Activated naive CD4-positive, alpha-beta T cell (primary cell): ENCODE measurements at places on chromosomes 7 and 10.

GRCh38 chr10:110840225-110840922 is 31.4 kb upstream of the PDCD4 start:
- no peak for DNase-seq

DNA sequence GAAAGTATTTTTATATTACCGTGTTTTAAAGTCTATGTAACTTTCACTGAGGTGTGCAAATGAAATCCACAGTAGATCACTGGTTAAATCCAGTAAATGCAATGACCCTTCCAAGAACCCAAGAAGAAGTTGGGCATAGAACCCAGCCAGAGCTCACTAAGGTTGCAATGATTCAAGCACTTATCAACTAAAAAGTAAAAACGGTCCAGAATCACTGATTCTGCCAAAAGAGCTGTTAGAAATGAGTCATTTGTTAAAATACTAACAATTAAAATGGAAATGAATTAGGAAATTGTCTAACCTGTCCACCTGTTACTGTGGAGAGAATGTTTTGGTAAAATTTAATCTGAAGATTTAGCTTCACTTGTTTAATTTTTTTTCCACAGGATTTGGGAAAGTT is 74.4 kb downstream of the ANK3 start:
- DNase-seq: no peak

DNA sequence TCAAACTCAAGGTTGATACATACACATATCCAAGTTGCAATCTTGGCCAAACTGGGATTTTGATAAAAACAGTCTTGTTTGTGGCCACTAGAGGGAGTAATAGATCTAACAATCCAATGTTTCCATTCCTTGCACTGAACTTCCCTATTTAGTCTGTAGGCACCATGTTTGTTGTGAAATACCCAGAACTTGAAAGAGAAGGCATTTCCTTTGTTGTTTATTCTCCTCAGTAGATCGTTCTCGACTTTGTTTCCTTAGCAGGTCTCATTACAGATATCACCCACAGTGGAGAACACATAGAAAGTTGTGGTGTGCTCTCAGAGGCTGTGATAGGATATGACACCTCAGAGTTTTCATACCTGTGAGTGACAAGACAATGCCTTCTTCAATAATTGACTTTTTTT is 70.3 kb upstream of the MXI1 start:
- no peak for DNase-seq

DNA sequence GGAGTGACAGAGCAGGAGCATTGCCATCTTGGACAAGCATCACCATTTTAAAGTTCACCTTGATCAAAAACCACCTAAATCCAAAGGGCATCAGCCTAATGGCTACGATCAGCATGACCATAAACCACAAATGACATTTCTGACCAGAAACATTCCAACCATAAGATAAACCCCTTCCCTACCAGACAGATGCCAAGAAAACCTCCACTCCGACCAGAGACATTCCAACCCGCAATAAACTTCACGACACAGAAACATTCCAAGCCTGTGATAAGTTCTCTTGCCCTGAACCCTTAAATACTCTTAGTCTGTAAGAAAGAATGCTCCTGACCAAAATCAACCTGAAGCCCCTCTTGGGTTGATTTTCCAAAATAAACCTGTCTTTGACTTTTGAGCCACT is 606.9 kb downstream of the POM121L12 start:
- DNase-seq: no peak

- DNase-seq: no peak
These were observed 3.8 kb downstream of the LCOR start for GRCh38 chr10:96835899-96836298.

DNA sequence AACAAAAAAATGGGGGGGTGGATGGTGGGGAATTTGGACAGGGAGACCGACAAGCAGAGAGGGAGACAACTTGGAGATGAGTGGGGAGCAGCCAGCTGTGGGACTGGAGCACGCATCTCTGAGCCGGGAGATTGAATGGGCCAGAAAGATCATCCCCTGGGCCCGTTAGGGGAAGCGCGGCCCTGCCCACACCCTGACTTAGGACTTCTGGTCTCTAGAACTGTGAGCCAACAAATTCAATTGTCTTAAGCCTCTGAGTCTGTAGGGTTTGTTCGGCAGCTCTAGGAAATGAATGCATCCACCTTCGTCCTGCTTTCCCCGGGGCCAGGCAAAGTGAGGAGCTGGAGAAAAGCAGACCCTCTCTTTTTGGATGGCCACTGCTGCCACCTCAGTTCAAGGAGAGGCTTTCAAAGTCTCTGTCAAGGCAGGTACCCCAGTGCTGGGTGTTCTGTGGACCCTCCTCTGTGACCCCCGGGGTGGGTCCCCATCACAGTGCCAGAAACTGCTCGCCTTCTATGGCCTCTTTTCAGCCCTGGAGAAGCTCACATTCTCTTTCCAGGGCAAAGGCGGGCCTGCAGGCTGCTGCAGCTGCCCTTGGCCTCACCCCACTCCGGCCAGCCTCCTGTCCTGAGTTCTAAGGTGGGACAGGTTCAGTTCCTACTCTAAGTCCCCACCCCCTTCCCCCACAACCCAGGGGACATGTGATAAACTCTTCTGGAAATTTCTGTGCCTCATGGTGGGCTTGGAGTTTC is 423.2 kb downstream of the RPS24 start:
- no peak for DNase-seq
